Stimulated activated CD8-positive, alpha-beta memory T cell treated with anti-CD3 and anti-CD28 coated beads, Interleukin-7, amount 100 ng/mL, for 4 hours (primary cell): ENCODE measurements at places on chromosomes 12 and 14.

DNA sequence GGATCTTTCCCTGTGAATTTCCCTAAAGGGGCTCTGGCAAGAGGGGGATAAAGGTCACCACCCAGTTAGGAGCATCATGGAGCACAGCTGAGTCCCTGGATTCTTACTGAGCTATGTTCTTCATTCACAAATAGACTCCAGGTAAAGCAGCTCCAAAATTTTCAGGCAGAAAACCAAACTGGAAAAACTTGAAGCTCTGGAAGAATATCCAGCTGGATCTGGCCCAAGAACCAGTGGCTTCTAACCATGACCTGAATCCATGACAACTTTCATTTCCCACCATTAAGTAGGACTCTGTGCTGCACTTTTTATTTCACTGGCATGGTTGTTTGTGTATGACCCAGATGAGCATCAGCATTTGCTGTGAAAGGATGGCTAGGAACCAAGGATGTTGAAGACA is 180.4 kb upstream of the FKBP4 start:
- no peak for DNase-seq

- DNase-seq: no peak
Observed at GRCh38 chr14:102507857-102508312, 1.7 kb downstream of the ANKRD9 start.

DNA sequence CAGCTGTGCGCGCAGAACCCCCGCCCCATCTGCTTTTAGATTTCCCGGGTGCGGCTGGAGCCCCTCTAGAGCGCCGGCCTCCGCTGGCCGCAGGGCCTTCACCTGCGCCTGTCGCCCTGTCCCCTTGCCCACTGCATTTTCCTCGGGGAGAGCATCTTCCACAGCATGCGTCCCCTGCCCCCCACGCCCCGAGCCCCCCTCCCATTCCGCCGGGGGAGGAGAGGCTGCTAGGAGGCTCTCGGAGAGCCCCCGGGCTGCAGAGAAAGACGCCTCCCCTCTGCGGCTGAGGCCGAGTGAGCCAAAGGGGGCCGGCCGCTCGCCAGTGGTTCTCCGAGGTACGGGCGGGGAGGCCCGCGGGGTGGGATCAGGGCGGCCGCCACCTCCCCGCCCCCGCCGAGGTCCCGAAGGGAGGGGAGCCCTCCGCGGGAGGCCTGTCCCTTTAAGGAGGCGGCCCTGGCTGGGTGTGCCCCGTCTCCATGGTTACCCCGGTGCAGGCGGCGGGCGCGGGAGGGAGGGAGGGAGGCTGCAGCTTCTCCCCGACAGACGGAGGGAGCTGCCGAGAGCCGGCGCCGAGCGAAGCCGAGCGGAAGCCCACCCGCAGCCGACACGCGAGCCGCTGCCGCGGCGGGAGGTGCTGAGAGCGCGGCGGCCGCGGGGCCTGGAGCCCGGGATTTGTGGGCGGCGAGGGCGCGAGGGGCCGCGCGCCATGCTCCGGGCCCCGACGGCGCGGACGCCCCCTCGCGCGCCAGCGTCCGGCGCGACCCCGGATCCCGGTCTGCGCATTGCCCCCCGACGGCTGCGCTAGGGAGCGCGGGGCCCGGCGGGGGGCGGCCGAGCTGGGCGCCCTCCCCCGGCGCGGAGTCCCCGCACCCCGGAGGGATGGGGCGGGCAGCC is at the start of gene KCNH3:
Gene KCNH3, plus strand, starts transcription at position 521 of the 894 bp plus-strand sequence. CDS start 387 bp downstream, outside the sequence.
- peak; percentile 75 for DNase-seq

DNA sequence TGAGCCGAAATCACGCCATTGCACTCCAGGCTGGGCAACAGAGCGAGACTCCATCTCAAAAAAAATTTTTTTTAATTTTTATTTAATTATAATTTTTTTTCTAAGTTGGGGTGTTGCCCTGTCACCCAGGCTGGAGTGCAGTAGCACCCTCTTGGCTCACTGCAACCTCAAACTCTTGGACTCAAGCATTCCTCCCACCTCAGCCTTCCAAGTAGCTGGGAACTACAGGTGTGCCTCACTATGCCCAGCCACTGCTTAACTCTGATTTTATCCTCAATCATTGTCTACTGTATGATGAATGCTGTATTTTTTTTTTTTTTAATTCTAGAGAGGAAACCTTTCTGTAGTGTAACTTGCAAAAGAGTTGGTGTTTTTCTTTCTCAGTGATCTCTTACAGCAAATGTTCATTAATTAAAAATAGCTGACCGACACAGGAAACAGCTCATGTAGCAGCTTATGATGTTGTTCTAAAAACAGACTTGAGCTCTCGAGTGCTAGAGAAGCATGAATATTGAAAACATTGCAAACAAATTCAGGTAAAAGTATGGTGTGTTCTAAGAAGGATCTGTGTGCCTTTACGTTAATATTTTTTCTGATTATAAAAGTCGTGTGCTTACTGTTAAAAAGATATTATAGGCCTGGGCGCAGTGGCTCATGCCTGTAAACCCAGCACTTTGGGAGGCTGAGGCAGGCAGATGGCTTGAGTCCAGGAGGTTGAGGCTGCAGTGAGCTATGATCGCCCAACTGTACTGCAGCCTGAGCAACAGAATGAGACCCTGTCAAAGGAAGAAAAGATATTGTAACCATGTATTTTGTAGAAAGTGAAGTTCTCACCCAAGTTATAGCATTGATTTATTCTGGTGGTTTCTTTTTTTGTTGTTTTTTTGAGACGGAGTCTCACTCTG is 68.9 kb downstream of the FGD4 start:
- no peak for DNase-seq

GRCh38 chr12:105705765-105706164 is 375.3 kb downstream of the C12orf75 start:
- DNase-seq: no peak

DNA sequence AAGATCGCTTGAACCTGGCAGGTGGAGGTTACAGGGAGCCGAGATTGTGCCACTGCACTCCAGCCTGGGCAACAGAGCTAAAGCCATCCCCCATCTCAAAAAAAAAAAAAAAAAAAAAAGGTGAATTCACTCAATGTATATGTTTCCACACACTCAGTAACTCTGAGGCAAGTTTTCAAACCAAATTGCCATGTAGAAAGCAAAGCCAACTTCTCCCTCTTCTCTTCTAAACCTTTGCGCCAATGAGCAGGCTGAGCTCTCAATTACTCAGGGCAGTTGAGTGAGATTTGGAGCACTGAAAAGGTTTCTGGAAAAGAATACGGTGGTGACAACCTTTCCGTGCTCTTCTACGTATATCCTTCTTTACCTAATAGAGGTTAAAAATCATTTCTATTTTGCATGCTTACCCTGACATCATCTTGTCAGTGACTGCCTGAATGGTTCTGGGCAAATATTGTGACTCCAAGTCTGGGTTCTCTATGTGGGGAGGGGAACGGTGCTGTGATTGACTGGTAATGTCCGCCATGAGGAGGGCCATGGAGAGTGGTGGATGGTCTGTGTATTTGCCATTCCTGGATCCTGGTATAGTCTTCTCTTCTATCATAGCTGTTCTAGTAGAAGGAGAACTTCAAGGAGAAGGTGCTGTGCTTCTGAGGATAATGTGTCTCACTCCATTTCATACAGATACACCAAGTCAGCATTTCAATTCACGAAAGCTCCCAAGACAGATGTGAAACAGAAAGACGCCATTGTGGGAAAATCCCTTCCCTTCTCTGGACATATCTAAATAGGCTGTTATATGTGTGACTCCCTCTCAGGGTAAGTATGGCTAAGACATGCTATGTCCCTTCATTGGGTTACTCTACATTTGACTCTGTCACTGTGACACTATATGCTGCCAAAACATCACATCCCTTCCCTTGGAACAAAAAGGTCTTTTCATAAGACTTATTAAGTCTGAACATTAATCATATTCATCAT is 46.2 kb upstream of the MED13L start:
- no peak for DNase-seq

DNA sequence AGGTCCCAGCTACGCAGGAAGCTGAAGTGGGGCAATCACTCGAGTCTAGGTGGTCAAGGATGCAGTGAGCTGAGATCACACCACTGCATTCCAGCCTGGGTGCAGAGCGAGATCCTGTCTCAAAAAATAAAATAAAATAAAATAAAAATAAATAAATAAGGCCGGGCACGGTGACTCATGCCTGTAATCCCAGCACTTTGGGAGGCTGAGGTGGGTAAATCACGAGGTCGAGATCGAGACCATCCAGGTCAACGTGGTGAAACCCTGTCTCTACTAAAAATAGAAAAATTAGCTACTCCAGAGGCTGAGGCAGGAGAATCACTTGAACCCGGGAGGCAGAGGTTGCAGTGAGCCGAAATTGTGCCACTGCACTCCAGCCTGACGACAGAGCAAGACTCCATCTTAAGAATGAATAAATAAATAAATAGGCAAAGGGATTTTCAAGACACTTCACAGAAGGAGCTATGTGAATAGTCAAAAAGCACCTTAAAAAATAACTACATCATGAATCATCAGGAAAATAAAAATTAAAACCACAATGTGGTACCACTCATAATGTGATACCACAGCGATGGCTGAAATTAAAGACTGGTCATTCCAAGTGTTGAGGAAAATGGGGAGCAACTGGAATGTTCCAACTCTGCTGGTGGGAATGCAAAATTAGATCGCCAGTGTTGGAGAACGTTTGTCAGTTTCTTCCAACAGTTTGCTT is 92.9 kb upstream of the TBX3 start:
- DNase-seq: no peak

DNA sequence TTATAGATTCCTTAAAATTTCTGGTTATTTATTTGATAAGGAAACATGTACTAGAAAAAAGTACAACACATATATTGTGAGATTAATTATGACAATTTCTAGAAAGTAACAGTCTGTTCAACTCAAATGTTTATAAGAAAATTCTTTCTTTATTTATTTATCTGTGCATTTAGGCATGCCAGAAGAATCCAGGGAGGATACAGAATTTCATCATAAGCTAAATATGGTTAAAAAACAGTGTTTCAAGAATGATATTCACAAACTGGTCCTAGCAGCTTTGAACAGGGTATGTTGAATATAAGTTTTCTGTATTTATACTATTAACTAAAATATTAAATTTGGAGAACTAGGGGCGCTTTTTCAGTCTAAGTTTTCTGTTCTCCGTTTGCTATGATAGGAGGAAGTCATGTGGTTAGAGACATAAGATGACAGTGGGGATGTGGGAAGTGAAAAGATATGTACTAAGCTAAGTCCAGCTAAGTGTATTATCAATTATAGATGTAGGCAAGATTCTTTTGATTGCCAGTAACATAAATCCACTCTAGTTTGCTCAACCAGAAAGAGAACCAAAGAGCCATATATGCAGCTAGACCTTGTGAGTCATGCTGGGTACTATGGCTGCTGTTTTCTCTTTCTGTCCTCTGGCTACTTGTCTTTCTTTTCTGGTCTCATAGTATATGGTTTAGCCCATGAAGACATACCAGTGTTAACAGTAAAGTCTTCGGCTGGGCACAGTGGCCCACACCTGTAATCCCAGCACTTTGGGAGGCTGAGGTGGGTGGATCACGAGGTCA is 39.0 kb downstream of the LRRK2 start:
- no peak for DNase-seq

- no peak for DNase-seq
Observed at GRCh38 chr12:49819786-49820185, 8.4 kb downstream of the NCKAP5L start.

DNA sequence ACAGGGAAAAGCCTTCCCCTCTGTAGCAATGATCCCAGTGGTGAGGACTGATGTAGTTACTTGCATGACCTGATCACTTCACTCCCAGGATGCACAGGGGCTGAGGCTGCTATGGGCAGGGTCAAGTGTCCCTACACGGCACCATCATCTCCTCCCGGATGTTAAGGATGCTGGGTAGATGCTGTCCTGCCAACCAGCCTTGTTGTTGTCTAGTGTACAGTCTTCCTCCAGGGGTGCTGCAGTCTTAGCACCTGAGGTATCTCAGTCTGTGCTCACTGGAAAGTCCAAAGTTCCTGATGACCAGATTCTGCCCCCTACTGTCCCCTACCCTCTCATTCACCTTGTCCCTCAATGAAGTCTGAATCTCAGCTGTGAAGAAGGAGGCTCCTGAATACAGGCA is 20.1 kb downstream of the CPM start:
- DNase-seq: no peak

GRCh38 chr12:93798279-93799151 is 121.3 kb downstream of the CRADD start:
- no peak for DNase-seq

DNA sequence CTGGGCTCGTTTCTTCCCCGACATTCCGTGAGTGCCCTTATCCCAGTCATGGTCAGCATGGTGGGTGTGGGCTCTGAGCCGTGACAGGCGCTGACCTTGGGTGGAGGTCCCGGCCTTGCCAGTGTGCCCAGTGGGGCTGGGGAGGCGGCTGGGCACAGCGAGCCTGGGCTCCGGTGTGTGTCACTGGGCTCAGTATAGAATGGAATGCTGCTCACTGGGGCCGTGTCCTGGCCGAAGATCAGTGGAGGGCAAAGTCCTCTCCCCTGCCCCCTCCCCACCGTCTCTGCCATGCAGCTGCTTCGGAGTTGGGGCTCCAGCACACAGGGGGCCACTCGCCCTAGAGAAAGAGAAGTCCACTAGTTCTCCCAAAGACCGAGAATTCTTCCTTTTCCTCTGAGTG is 164.4 kb downstream of the TSPAN9 start:
- DNase-seq: no peak

- DNase-seq: no peak
Observed at GRCh38 chr14:88388741-88389282, 3.4 kb downstream of the SPATA7 start.

DNA sequence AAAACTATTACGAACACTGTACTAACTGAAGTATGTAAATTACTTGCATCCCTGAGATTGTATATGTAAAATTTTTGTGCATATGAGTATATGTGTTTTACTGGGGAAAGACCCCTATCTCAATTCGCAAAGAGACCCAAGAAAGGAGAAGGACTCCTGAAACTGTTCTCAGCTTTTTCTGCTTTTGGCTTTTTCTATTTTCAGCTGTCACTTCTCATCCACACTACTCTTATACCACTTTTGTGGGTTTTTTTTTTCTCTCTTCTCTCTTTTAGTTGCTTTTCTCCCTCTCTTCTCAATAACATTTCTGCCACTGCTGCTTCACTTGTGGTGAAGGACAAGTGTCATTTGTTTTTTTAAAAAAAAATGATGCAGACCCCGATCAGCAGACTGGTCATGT is 39.8 kb downstream of the NIN start:
- DNase-seq: no peak

- DNase-seq: no peak
Observed at GRCh38 chr12:56723889-56724700, 1.0 kb downstream of the NACA start.

GRCh38 chr12:31508436-31509150 is 82.3 kb downstream of the DENND5B start:
- no peak for DNase-seq

DNA sequence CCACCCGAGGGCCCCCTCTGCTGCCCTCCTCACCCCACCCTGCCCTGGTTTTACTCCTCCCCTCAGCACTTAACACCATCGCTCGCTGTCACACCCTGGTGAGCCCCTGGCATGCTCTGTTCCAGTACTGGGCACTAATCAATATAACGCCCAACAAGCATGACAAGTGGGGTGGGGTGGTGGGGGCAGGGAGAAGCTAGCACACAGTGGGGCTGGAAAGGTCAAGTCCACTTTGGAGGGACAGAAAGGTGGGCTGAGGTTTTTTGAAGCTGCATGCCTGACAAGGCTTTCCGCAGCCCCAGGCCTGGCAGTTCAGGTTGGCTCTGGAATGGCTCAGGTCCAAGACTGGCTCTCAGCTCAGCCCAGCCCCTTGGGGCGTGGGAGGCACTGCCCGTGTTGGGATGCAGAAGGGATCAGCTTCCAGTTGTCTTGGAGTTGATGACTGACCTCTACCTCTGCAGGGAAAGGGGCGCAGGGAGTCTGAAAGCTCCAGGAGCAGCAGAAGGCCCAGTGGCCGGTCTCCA is 34.1 kb downstream of the PLEKHG3 start:
- DNase-seq: no peak

- DNase-seq: no peak
Observed at GRCh38 chr12:127861406-127861805, 405.6 kb upstream of the TMEM132C start.
